ENCODE measurements at places on chromosomes 2 and 18.

GRCh38 chr18:62450546-62451410 is 72.0 kb upstream of the ZCCHC2 start:
- DNase-seq = no peak

- no peak for DNase-seq
These were observed 14.2 kb upstream of the TRAF3IP1 start for GRCh38 chr2:238305965-238306671.

GRCh38 chr18:55001394-55002024 is 42.2 kb upstream of the CCDC68 start:
- no peak for DNase-seq

GRCh38 chr18:2410688-2411087 is 160.6 kb downstream of the METTL4 start:
- DNase-seq = no peak

GRCh38 chr2:25251071-25251421 is 82.7 kb upstream of the POMC start:
- peak; percentile 28 for DNase-seq

DNA sequence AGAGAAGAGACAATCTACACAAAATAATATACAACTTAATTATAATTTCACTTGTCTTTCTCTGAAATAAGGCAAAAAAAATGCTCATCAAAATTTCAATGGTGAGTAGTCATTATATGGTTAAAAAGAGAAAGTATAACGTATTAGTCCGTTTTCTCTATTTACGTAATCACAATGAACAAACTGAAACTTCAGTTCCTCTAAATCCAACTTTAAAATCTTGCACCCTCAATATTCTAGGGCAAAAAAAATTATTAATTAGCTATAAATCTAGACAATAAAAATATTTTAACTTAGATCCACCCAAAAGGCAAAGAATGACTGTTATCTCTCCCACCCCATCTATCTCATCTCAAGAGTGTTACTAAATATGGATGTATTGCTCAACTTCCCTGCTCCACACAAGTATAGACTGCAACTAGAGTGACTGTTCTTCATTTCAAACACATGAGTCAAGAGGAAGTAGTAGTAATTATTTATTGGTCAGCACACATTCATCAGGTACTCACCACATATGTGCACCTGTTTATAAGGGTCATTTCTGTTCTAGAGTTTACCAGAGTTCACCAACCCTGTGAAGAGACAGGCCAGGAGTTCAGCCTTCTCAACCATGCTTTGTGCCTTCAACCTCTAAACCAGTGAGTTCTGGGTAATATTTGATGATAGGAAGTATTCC is 36.4 kb downstream of the STK39 start:
- DNase-seq = no peak

- no peak for DNase-seq
These were observed 57.6 kb downstream of the EPHA4 start for GRCh38 chr2:221514305-221515040.

- no peak for DNase-seq
These were observed 4.7 kb upstream of the PSD4 start for GRCh38 chr2:113169002-113169530.

DNA sequence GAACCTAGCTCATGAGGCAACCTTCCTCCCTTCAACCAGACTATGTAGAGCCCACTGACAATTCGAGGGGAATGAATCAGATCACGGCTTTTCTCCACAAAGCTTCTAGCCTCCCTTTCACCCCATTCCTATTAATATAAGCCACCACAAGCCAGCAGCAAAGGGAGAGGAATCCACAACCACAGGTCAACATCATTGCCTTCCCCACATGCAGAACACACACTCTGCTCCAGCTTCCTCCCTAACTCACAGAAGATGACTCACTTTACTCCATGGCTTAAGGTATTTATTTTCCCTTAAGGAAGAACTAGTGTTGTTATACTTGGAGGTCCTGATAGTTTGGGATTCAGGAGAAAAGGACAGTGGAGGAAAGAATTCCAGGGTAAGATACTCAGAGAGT is 272.2 kb downstream of the C1D start:
- DNase-seq = no peak

- DNase-seq = no peak
These were observed 92.2 kb downstream of the ALPK2 start for GRCh38 chr18:58536534-58537271.

GRCh38 chr2:71608441-71608840 is 155.1 kb downstream of the DYSF start:
- no peak for DNase-seq

DNA sequence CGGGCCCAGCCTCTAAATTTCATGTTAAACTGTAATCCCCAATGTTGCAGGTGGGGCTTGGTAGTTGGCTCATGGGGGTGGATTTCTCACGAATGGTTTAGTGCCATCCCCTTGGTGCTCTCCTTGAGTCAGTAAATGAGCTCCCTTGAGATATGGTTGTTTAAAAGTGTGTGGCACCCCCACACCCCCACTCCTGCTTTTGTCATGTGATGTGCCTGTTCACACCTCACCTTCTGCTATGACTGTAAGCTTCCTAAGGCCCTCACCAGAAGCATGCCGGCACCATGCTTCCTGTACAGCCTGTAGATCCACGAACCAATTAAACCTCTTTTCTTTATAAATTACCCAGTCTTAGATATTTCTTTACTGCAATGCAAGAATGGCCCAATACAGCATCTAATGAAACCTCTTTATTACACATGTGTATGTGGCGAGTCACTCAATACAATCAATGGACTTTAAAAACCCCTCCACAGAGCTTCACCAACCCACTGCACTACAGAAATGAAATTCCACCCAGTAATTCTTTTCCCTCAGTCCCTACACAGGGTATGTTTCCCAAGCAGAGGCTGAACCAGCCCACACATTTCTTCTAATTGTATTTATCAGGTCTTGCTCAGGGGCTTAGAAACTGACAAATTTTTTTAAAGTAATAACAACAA is 47.3 kb downstream of the WDFY1 start:
- DNase-seq = no peak

- DNase-seq = no peak
These were observed 110.8 kb upstream of the OTOS start for GRCh38 chr2:240250985-240251847.

DNA sequence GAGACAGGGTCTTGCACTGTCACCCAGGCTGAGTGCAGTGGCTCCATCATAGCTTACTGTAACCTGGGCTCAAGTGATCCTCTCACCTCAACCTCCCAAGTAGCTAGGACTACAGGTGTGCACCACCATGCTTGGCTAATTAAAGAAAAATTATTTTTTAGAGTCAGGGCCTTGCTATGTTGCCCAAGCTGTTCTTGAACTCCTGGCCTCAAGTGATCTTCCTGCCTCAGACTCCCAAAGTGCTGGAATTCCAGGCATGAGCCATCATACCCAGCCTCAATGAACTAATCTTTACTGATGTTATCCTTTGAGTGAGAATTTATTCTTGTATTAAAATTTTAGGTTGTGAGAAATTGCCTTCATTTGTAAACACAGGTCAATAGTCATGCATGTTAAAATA is 27.0 kb upstream of the CD28 start:
- DNase-seq = no peak

- no peak for DNase-seq
These were observed 16.5 kb downstream of the PTPN2 start for GRCh38 chr18:12867441-12868123.

DNA sequence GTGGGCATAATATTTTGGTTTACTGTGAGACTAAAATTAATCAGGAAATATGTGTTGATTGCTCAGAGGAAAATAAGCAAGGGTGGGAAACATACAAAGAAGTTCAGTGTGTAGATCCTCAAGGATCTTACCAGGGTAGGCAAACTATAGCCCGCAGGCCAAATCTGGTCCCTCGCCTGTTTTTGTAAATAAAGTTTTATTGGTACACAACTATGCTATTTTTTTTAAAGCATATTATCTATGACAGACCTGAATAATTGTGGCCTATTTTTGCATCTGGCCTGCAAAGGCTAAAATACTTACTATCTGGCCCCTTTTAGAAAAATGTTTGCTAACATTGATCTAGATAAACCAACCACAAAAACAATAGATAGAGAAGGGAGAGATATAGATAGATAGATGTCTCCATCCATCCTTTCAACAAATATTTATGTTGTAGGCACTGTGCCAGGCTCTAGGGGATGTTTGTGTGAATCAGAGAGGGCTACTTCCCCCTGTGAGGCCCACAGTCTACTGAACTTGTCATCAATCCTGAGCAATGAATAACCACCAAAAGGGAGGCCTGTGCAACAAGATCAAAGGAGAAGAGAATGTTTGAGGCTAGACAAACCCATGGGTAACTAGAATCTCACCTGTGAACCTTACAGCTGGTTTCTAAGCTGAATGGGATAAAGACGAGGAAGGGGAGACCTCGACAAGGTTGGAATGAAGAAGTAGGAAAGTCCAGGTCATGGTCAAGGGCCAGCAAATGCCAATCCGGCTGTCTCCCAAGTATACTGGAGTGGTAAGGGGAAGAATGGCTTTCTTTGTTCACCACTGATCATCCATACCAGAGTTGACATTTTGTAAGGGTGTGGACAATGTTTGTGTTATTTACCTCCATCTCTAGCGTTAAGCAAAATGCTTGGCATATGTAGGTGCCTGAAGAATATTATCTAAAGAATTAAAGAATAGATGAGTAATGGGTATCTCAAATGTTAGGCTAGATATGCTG is 23.6 kb downstream of the ALPK2 start:
- peak; percentile 50 for DNase-seq

GRCh38 chr2:224160917-224161316 is 121.8 kb upstream of the SERPINE2 start:
- DNase-seq = no peak

- no peak for DNase-seq
These were observed 199.2 kb downstream of the CAMKMT start for GRCh38 chr2:44560941-44561340.

- DNase-seq = no peak
These were observed 72.1 kb downstream of the NPAS2 start for GRCh38 chr2:100891906-100892642.

DNA sequence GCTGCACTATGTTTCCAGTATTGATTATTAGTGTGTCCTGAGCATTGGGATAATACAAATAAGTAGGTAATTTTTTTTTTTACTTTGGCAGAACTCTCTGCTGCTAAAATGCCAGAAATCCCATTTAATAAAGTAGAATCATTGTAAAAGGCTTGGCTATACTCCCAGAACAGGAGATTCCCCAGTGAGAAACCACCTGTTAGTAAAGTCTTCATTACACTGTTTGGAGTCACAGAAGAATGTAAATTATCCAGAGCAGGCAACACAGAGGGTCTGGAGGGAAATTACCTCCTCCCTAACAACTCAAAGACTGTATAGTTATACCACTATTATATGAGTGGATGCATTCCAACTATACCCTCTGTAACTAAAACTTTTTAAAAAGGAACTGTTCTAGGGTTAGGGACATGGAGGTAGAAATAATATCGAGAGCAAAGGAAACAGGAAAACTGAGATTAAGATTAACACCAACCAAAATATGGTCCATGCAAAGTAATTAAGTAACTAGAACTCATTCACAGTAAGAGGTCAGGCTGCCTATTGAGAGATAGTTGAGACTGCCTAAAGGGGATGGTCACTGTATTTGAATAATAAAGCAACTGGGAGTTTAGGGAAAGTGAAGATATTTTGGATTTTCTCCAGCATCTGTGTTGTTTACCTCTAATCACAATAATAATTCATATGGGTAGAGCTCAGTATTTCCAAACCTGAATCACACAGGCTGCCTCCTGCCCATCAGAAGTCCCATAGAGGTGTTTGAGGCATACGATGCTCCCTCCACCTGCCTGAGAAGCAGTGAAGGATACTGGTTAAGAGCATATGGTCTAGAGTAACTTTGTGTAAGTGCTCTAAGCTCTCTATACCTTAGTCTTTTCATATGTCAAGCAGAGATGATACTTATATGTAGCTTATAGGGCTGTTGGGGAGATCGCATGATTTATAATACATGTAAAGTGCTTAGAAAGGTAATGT is 34.4 kb downstream of the MAP2 start:
- DNase-seq = no peak
